ENCODE measurements at places on chromosomes 13 and 19. TPM values are rescaled to one million over a fixed set of nuclear protein-coding genes. Genes with fewer than 3 reads are reported as not detected.

Gene UHRF1
- total RNA-seq: 90.8 TPM

Gene ZNF221
- 3.7 TPM for total RNA-seq

Gene MAP4K1
- total RNA-seq: 313 TPM

Gene ZNF528
- total RNA-seq: 31.7 TPM

Gene CCDC122
- 5.2 TPM for total RNA-seq

Gene LTBP4
- 94.0 TPM for total RNA-seq
